Stimulated activated CD4-positive, alpha-beta T cell treated with anti-CD3 and anti-CD28 coated beads, Interleukin-1b, Interleukin-23, amount 100 ng/mL, for 48 hours (primary cell): ENCODE measurements at places on chromosomes 12 and 14.
A peak's percentile ranks its signal among the peaks of the same experiment; 100 is the strongest.

DNA sequence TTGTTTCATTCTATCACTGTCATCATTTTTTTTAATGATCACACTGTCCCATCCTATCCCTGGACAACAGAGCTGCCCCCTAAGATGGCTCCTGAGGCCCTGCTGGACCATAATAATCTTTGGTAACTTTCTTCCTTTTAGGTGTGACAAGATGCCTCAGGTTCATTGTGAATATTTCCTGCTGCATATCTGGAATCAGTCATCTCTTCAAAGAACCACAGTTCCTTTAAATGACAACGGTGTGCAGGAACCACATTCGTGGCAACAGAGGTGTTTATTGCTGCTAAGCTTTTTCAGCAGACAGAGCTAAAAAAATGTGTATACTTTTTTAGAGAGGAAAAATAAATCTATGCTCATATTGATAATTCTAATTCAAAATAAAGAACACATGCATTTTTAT, 312.9 kb downstream of the MED13L start:
- DNase-seq: no peak

DNA sequence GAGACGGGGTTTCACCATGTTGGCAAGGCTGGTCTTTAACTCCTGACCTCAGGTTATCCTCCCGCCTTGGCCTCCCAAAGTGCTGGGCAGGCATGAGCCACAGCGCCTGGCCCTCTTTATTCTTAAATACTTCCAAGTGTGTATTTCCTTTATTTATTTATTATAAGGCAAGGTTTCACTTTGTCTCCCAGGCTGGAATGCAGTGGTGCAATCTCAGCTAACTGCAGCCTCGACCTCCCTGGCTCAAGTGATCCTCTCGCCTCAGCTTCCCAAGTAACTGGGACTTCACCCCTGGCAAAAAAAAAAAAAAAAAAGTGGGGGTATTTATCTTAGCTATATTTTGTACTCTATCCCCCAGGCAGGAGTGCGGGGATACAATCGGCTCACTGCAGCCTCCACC, 6.8 kb downstream of the FAM216A start:
- no peak for DNase-seq

- DNase-seq: peak; percentile 56
Observed at GRCh38 chr12:47207340-47207717, 127.6 kb upstream of the AMIGO2 start.

- peak; percentile 90 for DNase-seq
Observed at GRCh38 chr14:24634158-24634557, at the start of gene GZMB. Gene GZMB, minus strand, starts transcription at chr14:24634190. Its CDS starts 30 bp downstream, at chr14:24634160.

DNA sequence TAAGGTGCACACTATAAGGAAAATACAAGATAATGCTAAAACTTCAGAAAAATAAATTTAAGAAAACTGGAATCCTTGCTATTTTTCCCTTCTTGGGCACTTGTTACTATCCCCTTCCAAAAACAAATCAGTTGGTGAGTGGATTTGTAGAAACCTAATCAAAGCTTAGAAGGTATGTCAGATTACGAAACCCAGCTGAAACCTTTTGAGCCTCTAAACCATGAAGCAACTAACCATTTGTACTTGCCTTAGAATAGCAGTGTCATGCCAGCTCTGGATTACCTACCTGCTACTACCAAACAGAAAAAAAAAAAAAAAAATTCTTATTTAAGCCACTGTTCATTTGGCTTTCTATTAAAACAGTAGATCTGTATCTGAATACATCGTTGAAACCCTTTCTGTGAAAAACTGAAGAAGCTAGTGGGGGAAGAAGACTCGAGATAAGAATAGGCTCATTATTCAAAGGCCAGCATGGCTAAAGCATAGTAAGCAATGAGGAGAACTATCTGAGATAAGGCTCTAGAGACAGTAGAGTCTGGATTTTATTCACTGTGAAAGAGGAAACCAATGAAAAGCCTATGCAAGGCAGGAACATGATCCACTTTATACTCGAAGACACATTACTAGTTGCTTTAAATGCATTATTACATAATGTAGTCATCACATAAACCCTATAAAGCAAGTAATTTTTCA, 30.2 kb downstream of the OSBPL8 start:
- DNase-seq: no peak

- DNase-seq: no peak
Observed at GRCh38 chr12:64944966-64945365, 120.5 kb downstream of the TBC1D30 start.

- DNase-seq: no peak
Observed at GRCh38 chr14:30706704-30707103, 84.6 kb downstream of the SCFD1 start.

- no peak for DNase-seq
Observed at GRCh38 chr14:58288106-58288792, 10.1 kb upstream of the ARID4A start.
